ENCODE measurements at places on chromosomes 7 and 10.

DNA sequence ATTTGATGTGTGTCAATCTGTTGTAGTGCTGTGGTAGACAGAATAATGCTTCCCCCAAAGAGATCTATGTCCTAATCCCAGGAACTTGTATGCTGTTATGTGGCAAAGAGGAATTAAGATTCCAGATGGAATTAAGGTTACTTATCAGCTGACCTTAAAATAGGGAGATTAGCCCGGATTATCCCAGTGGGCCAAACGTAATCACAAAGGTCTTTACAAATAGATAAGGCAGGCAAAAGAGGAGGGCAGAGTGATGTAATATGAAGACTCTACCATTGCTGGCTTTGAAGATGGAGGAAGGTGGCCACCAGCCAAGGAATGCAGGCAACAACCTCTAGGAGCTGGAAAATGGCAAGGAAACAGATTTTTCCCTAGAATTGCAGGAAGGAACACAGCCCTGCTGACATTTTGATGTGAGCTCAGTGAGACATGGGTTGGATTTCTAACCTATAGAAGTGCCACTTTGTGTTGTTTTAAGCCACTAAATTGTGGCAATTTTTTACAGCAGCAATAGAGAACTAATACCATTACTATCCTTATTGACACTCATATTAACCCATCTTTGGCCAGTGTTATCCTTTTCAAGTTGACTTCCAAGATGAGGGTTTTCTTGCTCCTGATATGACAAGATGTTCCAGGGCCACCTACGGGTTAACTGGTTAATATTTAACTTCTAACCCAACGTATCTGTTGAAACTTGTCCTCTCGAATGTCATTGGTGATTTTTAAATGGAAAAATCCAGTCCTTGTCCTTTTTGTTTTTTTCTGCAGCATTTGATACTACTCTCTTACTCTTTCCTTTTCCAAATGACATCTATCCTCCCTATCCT lies 29.3 kb downstream of the CYCS start:
- H3K36me3 ChIP-seq, result no peaks in the 10 kb centered on the region
- H3K27me3 ChIP-seq, result no peaks in the 10 kb centered on the region
- no peak for DNase-seq
- no peak overlapping the region for H3K4me3 ChIP-seq
- no peak overlapping the region for H3K27ac ChIP-seq

DNA sequence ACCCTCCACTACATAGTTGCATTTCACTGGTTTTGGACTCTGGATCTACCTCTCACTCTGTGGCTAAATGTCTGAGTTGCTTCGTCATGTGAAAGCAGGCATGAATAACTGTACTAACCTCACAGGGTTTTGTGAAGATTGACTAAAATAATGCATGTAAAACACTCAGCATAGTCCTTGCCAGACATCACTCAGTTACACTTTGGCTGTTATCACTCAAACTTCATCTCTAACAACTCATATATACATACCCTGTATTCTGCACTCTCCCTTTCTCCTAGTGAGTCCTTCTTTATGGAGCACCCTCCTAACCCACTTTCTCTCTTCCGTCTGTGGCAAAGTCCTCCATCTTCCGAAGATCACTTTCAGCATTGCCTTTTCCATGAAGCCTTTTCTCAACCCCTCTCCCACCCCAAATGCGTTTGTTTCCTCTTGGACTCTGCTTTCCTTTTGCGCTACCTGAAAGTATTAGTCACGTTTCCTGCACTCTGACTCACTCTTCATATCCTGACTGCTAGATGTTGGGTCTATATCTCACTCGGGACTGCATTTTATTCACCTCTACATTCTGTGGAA lies 72.6 kb downstream of the OSBPL3 start:
- H3K4me1 ChIP-seq, result peaks cover 2% of the 10 kb centered on the region
- H3K27me3 ChIP-seq, result no peaks in the 10 kb centered on the region
- H3K27ac ChIP-seq, result no peak overlapping the region
- peak; percentile 40 for DNase-seq

- H3K27ac ChIP-seq, result no peak overlapping the region
- no peak overlapping the region for H3K4me3 ChIP-seq
- peaks cover 2% of the 10 kb centered on the region for H3K36me3 ChIP-seq
- DNase-seq, result no peak
These were observed 4.6 kb downstream of the BHLHA15 start for GRCh38 chr7:98215561-98216495.

DNA sequence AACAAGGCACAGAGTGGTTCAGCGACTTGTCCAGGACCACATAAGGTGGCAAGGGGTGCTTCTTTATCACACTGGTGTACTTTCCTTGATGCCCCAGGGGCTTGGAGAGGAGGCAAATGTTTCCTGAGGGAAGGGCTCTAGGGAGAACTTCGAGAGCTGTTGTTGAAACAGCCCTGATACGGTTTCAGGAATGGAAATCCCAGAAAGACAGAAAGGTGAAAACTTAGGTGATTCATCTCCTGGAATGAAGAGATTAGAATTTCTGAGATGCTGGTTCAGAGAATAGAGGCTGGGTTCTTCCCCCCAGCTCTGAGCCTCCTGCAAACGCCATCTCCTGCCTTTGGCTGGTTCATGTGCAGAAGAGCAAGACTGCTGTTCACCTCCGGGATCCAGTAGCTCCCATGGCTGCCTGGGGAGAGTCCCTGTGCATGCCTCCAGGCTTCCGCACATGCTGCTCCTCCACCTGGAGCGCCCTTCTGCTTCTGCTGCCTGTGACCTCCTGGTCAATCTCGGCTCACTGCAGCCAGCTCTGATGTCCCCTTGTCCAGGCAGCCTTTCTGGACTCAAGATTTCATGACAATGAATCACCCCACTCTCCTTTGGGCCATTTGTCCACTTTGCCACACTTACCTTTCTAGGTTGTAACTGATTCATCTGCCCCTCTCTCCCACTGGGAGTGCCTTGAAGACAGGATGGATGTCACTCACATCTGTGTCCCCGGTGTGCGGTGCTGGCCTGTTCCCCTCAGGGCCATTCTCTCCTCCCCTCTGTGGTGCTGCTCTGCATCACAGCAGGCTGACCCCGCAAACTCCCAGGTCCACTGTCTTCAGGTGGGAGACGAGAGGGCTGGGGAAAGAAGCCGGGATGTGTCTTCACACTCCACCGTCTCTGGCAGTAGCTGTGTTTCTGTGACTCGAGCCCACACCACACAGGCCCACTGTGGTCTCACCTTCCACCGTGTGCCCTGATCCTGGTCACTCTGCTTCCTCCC lies 3.6 kb upstream of the CDH23 start:
- H3K27me3 ChIP-seq, result peaks cover 37% of the 10 kb centered on the region
- H3K4me3 ChIP-seq, result no peak overlapping the region

Data from fibroblast of lung (primary cell).